Upper lobe of right lung (tissue), 1 donor: ENCODE measurements at places on chromosomes 7 and 10. TPM values are rescaled to one million over a fixed set of nuclear protein-coding genes. Genes with fewer than 3 reads are reported as not detected.

DNA sequence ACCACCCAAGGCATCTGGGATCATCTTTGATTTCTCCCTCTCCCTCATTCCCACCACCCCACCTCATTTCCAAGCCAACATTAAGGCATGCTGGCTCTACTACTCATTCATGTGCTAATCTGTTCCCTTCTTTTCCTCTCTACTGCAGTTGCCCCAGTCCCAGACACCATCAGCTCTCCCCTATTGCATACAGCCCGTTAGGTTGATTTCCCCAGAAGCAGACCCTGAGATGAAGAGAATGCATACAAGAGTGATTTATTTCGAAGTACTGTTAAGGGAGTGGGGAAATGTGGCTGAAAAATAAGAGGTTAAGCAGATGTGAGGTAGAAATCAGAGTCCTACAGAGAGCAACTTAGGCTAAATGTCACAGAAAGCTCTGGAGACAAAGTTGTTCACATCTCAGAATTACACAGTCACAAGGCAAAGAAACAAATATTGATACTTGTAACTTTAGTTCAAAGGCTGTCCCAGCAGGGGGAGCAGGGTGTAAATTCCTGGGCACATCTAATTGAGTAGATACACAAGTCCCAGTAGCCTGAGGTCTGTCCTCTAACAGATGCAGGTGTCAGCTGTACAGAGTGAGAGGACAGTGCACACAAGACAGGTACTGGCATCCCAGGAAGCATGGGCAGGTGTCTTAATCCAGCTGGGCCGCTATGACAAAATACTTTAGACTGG is 20.9 kb downstream of the AKR1D1 start:
- no peak for DNase-seq

The SLC18A2 gene
- 5.2 TPM for total RNA-seq

- DNase-seq, result no peak
Measured at GRCh38 chr10:108653531-108653930, 1269.8 kb downstream of the XPNPEP1 start.

GRCh38 chr7:135600226-135600625 is 42.5 kb downstream of the NUP205 start:
- no peak for DNase-seq

DNA sequence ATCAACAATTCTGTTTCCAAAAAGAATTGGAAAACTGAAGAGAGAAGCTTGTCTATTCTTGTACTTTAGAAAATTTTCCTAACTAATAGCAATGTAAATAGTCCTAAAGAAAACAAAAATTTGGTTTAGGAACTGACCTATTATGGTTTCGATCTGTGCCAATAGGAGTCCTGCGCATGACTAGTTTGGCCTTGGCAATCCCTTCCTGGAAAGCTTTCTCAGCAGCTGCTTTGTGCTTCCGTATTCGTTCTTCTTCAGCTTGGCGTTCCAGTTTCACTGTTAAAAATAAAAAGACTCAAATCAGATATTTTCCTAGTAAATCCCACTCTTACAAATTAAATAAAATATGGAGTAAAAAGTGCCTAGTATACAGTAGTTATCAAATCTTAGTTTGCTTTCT is 36.6 kb downstream of the FZD9 start:
- DNase-seq, result no peak

DNA sequence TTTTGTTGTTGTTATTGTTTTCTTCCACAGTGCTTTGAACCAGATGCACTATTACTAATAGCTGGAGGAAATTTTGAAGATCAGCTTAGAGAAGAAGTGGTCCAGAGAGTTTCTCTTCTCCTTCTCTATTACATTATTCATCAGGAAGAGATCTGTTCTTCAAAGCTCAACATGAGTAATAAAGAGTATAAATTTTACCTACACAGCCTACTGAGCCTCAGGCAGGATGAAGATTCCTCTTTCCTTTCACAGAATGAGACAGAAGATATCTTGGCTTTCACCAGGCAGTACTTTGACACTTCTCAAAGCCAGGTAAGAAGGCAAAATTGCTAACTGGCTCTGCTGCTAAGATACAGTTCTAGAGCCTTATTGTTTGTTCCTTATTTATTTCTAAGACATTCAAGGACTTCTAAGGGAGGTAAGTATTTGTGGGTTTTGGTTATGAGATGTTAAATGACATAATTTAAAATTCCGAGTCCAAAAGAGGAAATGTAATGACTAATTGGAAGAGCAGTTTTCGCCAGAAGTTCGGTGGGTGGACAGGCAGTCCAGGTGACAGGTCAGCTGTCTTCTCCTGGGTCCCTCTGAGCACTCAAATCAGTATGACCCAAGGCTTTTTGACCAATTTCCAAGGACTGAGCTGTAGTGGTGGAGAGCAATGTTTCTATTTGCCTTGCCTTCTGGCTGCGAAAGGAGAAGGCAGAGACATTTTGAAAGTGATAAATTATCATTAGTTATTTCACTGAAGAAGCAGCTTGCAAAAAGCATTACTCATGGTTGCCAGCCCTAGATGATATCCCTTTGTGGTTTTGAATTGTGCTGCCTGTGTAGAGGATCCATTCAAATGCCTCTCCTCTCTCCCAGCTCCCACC is 10.1 kb downstream of the SLC39A12 start:
- DNase-seq, result no peak

- no peak for DNase-seq
Measured at GRCh38 chr10:59817773-59818172, 64.5 kb upstream of the MRLN start.

DNA sequence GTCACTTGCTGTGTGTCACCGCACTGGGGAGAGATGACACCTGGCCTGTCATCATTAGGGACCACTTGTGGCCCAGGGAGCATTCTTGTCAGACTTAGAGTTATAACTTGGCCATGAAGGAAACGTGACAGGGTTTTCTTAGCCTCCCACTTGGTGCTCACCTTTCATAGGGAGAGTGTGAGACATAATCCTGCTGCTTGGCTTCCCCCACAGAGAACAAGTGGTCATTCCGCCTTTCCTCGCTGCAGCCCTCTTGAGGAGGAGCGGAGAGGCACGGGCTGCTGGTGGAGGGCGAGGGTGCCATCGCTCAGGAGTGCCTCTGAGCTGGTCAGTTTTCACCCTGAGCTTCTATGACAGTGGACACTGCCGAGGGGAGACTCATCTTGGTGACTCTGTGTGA is 125.0 kb upstream of the GJD4 start:
- DNase-seq, result no peak

GRCh38 chr7:37336259-37336658 is 112.4 kb downstream of the ELMO1 start:
- no peak for DNase-seq

The PNLIPRP1 gene
- not detected for total RNA-seq

The EMX2 gene
- total RNA-seq, result not detected

- no peak for DNase-seq
Measured at GRCh38 chr10:1128649-1129048, 72.5 kb downstream of the WDR37 start.

GRCh38 chr7:77553123-77553522 is 16.0 kb downstream of the PTPN12 start:
- DNase-seq, result no peak

DNA sequence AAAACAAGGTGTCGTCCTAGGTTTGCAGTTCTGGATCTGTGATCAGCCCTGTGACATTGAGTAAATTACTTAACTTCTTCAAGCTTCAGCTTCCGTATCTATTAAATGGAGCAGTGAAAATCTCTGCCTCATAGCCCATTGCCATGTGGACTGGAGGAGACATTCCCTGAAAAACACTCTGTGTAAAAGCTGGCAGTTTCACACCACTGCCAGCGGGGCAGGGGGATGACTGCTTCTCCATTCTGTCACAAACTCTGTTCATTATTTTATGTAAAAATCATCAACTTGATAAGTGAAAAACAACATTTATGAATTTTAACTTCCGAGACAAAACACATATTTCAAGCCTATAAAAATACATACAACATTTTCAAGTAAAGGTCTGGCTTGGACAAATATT is 234.7 kb downstream of the BMPER start:
- no peak for DNase-seq

The NUTM2B gene
- 0.96 TPM for total RNA-seq

GRCh38 chr7:17988141-17988540 is 39.5 kb downstream of the PRPS1L1 start:
- no peak for DNase-seq

The AUTS2 gene
- 56.0 TPM for total RNA-seq

DNA sequence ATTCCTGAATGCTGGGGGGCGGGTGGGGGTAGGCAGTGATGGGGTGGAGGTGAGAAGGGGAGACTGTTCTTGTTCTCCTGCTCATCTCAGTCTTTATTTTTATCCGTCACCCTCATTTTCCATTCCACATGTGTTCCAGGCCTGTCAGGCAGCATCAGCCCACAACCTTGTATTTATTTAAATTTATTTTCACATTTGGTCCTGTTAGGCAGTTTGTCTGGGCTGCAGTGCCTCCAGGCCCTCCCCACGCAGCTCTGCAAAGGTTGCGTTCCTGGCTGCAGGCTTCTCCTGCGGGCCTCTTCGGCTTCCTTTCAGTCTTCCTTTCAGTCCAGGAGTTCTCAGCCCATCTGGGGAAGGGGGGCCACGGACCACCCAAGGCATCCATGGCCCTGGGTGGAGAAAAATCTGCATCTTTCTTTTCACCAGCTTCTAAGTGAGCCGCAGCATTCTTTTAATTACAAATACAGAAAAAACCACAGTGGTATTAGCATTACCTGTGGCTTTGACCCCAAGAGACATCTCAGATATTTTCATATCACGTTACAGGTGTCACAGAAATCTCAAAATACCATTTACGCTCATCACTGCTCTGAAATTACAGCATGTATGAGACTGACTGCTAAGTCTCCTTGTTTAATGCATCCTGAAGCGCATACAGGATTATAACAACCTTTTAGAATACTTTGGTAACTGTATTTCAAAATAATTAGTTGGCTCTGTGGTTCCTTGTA is 94.0 kb downstream of the C10orf105 start:
- no peak for DNase-seq

- no peak for DNase-seq
Measured at GRCh38 chr10:88800152-88801125, 2.1 kb upstream of the LIPM start.

The MYL10 gene
- not detected for total RNA-seq

The CTTNBP2 gene
- total RNA-seq, result 6.3 TPM

The ARL3 gene
- total RNA-seq, result 7.5 TPM

DNA sequence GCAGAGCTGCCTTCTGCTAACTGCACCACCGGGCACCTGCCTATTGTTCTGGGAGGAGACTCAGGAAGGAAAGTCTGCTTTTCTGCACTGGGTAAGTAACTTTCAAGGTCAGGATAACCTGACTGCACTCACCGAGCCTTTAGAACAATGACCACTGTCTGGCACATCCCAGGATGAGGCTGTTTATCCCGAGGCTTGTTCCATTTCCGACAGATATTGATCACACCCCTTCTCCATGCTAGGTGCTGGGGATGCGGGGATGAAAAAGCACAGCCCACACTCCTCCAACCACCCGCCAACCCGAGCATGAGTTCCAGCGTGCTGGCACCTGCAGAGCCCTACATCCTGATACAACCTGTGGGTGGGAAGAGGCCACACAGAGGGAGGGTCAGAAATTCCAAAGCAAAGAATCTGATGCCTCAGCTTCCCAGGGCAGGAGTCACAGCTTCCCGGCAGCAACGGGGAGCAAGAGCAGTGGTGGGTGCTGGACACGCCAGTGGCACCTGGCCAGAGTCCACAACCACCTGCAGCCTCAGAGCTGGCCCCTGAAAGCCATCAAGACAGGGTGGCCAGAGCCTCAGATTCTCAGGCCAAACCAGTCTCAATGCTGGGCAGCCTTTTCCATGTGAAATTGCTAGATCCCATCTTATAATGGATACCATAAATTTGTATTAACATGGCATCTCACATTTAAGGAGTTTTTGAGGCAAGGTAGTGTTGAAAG is 34.9 kb upstream of the CNPY1 start:
- peak; percentile 48 for DNase-seq

The LEP gene
- total RNA-seq, result not detected

The ADRA2A gene
- total RNA-seq, result 4.9 TPM

The SSC4D gene
- 1.1 TPM for total RNA-seq

- DNase-seq, result no peak
Measured at GRCh38 chr10:123249894-123250293, 95.7 kb downstream of the BUB3 start.
